Femur (tissue), 1 donor: ENCODE measurements at places on chromosomes 5 and 9.

GRCh38 chr5:134749415-134749814, 9.2 kb upstream of the DDX46 start:
- DNase-seq: no peak

DNA sequence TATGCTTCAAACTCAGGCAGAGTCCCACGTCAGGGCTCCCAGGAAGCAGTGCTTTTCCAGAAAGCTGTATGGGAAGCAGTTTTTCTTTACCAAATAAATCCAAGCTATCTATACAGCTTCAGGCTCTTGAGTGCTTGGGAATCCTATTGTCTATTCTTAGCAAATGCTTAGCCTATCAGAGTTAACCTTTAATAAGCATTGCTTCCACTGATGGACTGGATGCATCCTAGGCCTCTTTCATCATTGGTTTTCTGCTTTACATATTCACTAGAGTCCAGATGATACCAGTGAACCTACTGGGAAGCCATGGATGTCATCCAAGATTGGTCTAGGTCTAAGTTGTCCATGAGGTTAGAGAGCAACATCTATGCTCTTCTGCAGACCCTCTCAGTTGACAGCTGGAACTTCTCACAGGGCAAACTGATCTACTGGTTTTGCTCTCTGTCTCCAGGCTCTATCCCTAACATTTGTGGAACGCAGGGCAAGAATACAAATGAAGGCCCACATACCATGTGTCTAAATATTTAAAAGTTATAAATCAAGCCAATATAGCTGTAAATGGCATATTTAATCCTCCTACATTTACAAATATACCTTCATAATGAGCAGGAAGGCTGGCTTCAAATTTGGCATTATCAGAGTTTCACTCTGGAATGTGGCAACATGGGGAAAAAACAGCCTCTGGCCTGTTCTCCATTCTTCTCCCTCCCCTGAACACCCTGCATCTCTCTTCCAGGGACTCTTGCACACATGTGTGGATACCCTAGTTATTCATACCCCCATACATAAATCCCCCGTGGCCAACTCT, 49.8 kb upstream of the PLPP1 start:
- DNase-seq: no peak

- no peak for DNase-seq
Measured at GRCh38 chr5:143723159-143723558, 88.8 kb upstream of the HMHB1 start.

GRCh38 chr9:20914556-20914955, 116.9 kb downstream of the HACD4 start:
- no peak for DNase-seq

GRCh38 chr9:123834889-123835562, 94.9 kb downstream of the DENND1A start:
- no peak for DNase-seq

DNA sequence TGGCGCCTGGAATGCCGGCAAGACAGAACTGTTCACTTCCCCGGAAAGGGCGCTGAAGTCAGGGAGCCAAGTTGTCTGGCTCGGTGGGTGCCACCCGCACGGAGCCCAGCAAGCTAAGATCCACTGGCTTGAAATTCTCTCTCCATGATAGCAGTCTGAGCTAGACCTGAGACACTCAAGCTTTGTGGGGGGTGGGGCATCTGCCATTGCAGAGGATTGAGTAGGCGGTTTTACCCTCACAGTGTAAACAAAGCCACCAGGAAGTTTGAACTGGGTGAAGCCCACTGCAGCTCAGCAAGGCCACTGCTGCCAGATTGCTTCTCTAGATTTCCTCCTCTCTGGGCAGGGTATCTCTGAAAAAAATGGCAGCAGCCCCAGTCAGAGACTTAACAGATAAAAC, 277.4 kb downstream of the SLCO4C1 start:
- DNase-seq: no peak

DNA sequence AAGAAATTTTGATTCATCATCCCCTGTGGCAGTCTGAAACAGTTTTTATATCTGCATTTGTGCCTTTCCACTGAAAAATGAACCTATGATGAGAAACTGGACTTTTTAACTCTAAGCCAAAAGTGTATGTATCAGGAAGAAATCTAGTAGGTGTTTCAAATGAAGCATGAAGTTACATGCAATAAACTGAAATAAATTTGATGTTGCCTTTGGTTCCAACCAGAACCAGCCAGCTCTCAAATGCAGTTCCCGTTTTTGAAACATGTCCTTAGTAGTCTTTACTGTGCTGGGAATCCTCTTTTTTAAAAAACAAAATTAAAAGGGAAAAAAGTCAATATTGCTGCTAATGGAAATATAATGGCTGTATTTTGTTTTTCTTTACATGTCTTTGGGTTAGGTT, 43.9 kb downstream of the HACD4 start:
- DNase-seq: no peak

DNA sequence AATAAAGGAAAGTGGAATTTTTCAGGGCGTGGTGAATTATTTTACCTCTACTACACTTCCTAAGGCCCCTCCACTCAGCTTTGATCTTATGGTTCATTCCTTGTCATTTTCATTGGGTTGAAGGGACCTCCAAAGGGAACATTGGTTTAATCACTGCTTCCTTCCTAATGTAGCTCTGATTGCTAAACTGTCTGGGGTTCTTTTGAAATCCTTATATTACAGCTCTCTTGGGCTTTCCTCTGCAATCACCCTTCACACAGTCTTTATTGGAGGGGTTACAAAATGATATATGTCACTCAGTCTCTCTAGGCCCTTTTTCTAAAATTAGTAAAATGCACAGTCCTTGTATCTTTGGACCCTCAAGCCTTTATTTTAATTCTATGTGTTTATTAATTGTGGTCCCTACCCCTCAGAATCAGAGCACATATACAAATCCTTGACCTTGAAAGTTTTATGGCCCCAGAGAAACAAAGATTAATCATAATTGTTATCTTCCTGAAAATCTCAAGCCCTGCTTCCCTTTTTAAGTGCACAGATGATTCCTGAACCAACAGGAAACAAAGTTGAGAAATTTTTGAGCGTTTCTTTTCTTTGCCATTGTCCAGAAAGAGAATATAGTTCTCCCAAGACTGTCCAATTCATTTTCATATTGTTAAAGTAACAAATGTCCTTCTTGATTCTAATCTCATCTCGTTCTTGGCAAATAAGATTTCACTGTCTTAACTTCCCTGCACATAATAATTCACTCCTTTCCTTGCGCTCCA, 330.0 kb downstream of the ARRDC3 start:
- DNase-seq: no peak

DNA sequence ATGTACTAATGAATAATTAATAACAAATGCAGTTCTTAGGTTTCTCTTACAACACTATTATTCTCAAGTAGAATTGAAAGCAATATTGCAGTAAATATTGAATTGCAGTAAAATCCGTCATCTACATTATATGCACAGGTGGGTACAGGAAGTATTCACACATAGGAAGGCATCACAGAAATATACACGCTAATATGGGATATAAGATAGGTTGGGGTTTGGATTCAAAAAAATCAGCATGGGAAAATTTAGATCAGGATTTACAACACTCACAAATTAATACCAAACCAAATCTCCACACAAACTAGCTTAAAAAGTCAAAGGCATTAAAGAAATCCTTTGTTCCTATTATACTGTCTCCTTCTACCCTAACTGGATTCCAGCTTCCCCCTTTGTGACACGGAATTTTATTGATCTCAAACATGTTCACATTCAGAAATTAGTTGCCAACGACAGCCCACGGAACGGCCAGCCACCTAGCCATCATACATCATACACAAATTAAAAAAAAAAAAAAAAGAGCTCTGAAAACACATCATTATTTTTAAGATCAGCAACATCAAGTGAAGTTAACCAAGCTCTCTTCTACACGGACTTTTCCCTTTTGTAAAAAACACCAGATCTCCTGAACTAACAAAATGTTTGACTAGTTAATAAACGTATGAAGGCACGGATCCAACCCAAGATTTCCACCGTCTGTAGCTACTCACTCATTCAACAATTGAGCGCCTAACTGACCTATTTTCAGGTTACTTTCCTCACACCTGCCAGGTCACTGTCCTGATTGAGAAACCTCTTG, 2.2 kb downstream of the NR6A1 start:
- DNase-seq: peak; percentile 20

DNA sequence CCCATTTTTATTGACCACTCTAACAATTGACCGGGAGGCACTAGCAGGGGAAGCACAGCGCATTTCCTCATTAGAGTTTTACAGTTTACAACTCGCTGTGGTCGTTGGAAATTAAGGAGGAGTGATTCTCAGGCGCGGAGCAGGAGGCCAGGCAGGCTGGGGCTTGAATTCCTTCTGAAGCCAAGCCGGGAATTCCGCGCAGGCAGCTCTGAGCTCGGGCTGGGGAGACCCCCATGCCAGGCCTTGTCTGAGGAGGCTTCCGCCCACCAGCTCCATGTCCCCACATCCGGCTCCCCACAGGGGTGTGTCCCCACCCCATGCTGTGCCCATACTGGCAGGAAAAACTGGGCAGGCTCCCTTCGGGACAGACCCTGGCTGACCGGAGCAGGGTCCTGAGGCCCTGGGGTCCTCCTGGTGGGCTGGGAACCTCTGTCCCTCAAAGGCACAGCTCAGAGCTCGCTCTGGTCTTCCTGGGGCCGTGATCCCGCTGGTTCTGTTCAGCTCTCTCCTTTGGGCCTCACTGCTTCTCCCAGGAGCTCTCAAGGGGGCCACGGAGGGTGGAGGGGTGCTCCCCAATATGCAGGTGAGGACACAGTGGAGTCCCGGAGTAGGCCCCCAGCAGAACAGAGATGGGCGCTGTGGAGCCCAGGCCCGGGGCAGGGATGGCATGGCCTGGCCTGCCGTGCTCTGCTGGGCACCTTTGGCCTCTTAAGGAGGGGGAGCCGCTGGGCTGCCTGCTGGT, 1.3 kb upstream of the NRARP start:
- peak; percentile 35 for DNase-seq

DNA sequence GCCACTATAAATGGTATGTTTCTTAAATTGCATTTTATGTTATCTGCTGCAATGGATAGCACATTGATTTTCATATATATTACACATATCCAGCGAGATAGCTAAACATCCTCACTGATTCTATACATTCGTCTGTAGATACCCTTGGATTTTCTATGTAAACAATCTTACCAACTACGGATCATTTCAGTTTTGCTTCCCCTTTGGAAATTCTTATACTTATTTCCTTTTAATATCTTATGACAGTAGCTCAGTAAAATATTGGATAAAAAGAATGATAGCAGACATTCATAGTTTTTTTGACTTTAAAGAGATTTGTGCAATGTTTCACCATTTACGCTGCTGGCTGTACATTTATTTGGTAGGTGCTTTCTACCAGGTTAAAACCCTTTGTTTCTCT, 254.9 kb downstream of the SYK start:
- DNase-seq: no peak

- DNase-seq: no peak
Measured at GRCh38 chr5:56607074-56607473, 208.3 kb upstream of the MAP3K1 start.

DNA sequence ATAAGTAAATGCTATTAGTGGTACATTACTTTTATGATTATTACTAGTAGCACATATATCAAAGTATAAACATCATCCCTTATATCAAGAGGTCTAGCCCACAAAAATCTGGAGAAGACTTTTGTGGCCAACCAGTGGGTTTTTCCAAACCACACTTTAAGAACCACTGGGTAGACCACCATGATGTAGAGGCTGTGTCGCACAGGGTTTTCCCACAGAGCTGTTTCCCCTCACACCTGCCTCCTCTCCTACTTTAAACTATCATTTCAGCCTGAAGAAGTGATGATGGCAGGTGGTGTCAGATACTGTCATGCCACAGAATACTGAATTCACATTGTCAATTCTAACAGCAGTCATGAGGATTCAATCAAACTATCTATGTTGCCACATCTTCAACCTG, 109.2 kb downstream of the FBXW11 start:
- no peak for DNase-seq

DNA sequence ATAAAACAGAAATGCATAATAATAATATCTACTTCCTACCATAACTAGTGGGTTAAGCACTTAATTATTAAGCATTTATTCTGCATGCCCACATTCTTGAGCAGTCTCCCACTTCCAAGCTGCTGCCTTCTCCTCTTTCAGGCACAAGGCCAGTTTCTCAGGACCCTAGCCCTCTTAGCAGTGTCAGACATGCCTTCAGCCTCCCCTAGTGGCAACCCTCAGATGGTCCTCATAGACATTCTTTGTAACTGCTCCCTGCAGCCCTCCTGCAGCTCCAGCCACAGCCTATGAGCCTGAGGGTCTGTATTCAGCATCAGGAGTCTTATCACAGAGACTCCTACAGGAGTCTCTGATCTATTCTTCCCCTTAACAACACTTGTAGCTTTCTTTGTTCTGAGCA, 3.9 kb downstream of the IL9 start:
- DNase-seq: no peak

GRCh38 chr5:139951296-139951924, 91.7 kb downstream of the NRG2 start:
- DNase-seq: no peak

GRCh38 chr9:95433096-95433819, 83.5 kb downstream of the PTCH1 start:
- DNase-seq: no peak

DNA sequence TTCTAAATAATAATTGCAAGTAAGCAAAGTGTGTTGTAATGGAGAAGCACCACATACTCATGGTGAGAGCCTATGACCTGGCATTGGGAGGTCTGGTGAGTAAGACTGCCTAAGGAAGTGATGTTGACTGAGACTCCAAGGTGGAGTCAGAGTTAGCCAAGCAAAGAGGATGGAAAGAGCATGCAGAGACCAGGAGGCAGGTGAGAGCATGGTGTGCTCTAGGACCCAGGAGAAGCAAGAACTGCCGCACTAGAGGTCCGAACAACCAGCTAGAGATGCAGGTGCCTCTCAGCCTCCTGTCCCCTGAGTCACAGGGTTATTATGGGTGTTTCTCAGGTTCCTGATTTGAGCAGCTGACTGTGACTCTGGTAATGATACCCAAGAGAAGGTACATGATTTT, 27.3 kb downstream of the ANP32B start:
- no peak for DNase-seq

- DNase-seq: no peak
Measured at GRCh38 chr9:123371805-123372590, 16.0 kb downstream of the CRB2 start.

- DNase-seq: no peak
Measured at GRCh38 chr9:110604171-110604601, 24.6 kb upstream of the SVEP1 start.

GRCh38 chr5:151717416-151717815, 30.7 kb upstream of the SPARC start:
- no peak for DNase-seq

DNA sequence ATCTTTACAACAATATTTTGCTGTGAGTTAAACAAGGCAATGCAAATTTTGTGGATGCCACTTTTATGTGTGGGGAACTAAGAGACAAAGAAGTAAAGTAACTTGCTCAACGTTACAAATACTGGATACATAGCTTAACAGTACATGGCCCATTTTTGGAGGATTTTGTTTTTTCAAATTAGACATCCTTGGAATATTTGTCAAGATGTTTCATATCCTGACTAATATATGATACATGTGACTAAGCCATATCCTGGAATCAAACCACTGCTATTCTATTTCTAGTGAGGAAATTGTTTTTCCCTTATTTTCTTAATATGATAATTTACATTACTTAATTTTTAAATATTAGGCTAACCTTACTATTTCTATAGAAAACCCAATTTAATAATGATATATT, 529.8 kb downstream of the DMRTA1 start:
- DNase-seq: no peak

- DNase-seq: no peak
Measured at GRCh38 chr5:56329652-56330051, 96.5 kb upstream of the ANKRD55 start.

- DNase-seq: no peak
Measured at GRCh38 chr5:107518190-107518589, 152.5 kb downstream of the EFNA5 start.
